Osteoblast (primary cell): ENCODE measurements at places on chromosomes 5 and 9. TPM values are rescaled to one million over a fixed set of nuclear protein-coding genes. Genes with fewer than 3 reads are reported as not detected.
A peak's percentile ranks its signal among the peaks of the same experiment; 100 is the strongest.

- H3K4me3 ChIP-seq, result no peak overlapping the region
- no peak overlapping the region for H3K27ac ChIP-seq
- no peaks in the 10 kb centered on the region for H3K36me3 ChIP-seq
- H3K4me1 ChIP-seq, result no peaks in the 10 kb centered on the region
Observed at GRCh38 chr5:117738571-117738970, 1163.9 kb upstream of the SEMA6A start.

DNA sequence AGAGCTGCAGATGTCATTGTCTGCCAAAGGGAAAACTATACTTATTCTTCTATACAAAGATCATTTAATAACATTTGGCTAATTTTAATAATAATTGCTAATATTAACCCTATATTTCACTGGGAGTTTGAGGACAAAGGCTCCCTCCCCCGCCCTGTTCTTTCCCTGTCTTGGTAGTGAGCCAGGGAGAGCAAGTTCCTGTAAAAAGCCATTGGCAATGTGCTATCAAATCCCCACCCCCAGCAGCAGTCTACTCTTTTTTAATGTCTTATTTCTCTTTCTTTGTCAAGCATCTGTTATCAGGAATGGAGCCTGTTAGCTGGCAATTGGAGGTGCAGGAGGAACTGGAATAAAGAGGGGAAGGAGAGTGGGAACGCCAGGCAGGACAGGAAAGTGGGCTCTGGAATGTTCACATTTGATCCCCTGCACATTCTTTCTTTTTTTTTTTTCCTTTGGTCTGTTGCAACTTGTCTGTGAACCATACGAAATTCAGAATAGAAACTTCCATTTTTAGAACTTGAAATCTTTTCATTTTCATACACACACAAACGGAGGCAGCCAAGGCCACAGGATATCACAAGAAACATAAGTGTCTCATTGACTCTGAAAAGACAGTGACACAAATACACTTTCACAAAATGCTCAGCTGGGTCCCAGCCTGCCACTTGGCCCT lies 664.8 kb upstream of the ZNF608 start:
- no peaks in the 10 kb centered on the region for H3K27me3 ChIP-seq
- peaks cover 50% of the 10 kb centered on the region for H3K4me1 ChIP-seq
- peak; percentile 32 for DNase-seq
- H3K27ac ChIP-seq, result peak overlapping the region; percentile 91

GRCh38 chr9:71036501-71036900 lies 84.9 kb downstream of the TRPM3 start:
- H3K4me3 ChIP-seq, result no peak overlapping the region
- no peaks in the 10 kb centered on the region for H3K4me1 ChIP-seq
- no peaks in the 10 kb centered on the region for H3K27me3 ChIP-seq
- no peak overlapping the region for H3K27ac ChIP-seq
- no peaks in the 10 kb centered on the region for H3K36me3 ChIP-seq
- DNase-seq, result no peak

DNA sequence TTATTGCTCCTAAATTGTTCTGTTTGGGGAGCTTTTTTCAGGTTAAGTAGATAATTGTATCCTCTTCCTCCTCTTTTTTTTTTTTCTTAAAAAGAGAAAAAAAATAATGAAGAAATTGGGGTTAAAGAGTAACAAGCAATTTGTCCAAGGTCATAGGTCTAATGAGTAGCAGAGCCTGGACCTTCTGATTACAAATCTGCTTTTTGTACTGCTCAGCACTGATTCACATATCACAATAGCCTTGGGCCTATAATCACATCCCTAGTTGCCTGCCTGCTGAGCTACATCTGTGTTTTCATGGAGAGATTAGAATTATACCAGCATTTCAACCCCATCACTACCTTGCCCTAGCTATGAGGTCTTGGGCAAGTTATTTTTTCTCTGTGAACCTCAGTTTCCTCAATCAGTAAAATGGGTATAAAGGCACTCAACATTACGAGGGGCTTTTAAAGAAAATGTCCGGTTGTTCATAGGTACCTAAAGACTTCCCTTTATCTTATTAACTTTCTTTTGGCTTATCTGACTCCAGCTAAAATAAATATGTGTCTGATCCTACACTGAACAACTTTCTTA lies 152.3 kb downstream of the BAAT start:
- H3K4me1 ChIP-seq, result no peaks in the 10 kb centered on the region
- no peak overlapping the region for H3K4me3 ChIP-seq
- no peak for DNase-seq
- H3K36me3 ChIP-seq, result no peaks in the 10 kb centered on the region
- H3K27me3 ChIP-seq, result no peaks in the 10 kb centered on the region

- no peak overlapping the region for H3K27ac ChIP-seq
- H3K27me3 ChIP-seq, result no peaks in the 10 kb centered on the region
- H3K36me3 ChIP-seq, result no peaks in the 10 kb centered on the region
- DNase-seq, result peak; percentile 87
- no peak overlapping the region for H3K4me3 ChIP-seq
Observed at GRCh38 chr9:4009006-4009511, 290.8 kb downstream of the GLIS3 start.

DNA sequence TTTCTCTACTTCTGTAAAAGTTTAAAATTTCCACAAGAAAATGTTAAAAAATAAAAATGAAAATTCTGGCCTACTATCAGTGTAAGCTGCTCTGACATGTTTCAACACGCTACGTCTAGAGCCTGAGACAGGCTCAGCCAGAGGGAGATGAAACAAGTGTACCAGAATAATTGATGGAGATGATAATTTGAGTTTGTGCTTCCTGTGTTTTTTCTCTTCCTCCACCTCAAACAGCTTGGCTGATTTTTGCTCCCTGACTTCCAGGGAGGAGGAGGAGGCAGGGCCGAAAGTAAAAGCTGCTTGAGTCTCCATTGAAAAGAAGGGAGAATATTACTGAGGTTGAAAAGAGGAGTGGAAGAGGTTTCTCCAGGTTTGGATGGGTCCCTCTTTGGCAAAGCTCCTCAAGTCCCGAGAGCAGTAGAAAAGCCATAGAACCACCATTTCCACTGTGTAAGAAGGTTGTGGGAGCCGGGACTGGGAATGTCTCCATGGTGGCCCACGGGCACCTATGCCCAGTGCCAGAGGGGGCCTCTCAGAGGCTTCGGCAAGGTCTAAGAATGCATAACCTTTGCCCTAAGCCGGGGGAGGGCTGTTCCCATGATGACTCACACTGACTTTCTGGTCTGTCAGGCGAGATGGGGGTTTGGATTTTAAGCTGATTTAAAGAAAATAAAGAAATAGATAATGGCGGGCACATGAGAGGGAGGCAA lies 95.1 kb downstream of the HRH2 start:
- no peaks in the 10 kb centered on the region for H3K27me3 ChIP-seq
- no peak overlapping the region for H3K4me3 ChIP-seq
- no peak for DNase-seq

DNA sequence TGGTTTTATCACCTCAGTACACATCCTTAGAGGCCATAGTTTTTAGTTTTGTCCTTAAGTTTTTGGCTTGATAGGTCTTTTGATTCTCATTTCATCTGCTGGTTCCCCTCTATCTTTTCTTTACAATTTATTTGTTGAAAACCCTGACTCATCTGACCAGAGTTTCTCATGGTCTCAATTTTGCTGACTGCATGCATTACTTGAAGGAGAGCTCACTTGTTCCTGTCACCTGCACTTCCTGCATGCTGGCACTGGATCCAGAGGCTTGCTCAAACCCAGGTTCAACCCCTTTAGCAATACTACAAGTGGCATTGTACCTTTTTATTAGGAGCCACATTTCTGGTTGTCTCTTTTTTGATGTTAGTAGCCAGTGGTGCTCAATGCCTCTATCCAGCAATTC lies 26.7 kb downstream of the FBXO10 start:
- no peak overlapping the region for H3K4me3 ChIP-seq
- H3K27me3 ChIP-seq, result no peaks in the 10 kb centered on the region
- H3K27ac ChIP-seq, result no peak overlapping the region
- no peaks in the 10 kb centered on the region for H3K36me3 ChIP-seq

- H3K27me3 ChIP-seq, result no peaks in the 10 kb centered on the region
- peak overlapping the region; percentile 93 for H3K4me3 ChIP-seq
- H3K27ac ChIP-seq, result peak overlapping the region; percentile 77
- DNase-seq, result peak; percentile 58
Observed at GRCh38 chr9:128551657-128552152, 682 bp upstream of the SPTAN1 start.

DNA sequence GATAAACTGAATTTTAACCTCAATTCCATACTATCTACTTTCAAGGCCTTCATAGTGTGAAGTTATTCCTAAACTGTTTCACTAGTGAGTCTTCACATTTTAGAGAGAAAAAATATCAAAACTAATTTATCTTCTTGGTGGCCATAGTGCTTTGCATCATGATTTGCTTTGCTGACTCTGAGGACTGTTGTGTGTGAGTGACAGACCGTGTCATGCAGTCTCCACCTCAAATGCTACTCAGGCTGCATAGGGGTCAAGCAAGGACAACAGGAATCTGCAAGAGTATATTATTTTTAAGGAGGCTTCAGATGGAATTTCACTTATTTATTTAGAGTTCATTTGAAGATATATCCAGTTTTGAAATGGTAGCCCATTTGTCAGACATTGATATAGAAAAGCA lies 34.5 kb downstream of the MACIR start:
- no peaks in the 10 kb centered on the region for H3K4me1 ChIP-seq
- DNase-seq, result peak; percentile 38
- no peaks in the 10 kb centered on the region for H3K27me3 ChIP-seq
- no peaks in the 10 kb centered on the region for H3K36me3 ChIP-seq
- no peak overlapping the region for H3K4me3 ChIP-seq

DNA sequence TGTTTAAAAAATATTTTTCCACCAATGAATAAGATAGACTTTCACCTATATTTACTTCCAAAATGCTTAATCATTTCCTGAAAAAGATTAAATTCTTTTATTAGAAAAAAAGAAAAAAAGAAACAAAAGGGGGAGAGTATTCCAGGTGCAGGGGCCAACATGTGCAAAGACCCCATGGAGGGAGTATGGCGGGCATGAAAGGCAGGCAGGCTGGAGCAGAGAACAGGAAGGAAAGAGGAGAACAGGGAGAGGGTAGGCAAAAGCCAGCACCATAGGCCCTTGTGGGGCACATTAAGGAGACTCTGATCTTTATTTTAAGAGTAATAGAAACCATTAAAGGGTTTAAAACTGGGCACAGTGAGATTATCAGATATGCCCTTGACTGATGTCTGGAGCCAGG lies 16.5 kb upstream of the SAP30L start:
- no peak for DNase-seq
- H3K36me3 ChIP-seq, result no peaks in the 10 kb centered on the region
- no peaks in the 10 kb centered on the region for H3K27me3 ChIP-seq

- DNase-seq, result peak; percentile 53
- H3K4me3 ChIP-seq, result no peak overlapping the region
- no peaks in the 10 kb centered on the region for H3K27me3 ChIP-seq
- no peaks in the 10 kb centered on the region for H3K36me3 ChIP-seq
- no peak overlapping the region for H3K27ac ChIP-seq
Observed at GRCh38 chr9:13295556-13295955, 16.1 kb upstream of the MPDZ start.

DNA sequence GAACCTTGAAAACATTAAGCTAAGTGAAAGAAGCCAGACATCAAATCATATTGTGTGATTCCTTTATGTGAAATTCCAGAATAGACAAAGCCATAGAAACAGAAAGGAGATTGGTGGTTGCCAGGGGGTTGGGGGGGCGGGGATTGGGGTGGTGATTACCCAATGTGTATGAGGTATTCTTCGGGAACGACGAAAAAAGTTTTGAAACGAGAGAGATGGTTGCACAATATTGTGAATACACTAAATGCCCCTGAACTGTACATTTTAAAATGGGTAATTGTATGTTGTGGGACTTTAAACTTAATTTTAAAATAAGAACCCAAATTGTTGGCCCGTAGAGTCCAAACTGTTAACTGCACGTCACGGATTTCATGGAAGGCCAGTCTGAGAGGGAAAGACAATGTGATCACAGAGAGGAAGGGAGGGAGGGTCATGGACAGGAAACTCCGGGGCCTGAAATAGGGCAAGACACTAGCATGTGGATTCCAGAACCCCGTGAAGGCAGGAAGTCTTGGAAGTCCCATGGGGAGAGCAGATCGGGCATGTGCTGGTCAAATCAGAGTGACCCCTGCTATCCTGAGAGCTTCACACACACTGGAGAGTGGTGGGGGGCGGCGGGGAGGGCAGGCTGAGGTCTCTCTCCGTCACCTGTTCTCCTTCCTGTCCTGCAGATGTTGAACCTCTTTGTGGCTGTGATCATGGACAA lies 218.4 kb downstream of the CACNA1B start:
- no peak overlapping the region for H3K27ac ChIP-seq
- H3K4me1 ChIP-seq, result no peaks in the 10 kb centered on the region
- H3K27me3 ChIP-seq, result no peaks in the 10 kb centered on the region
- H3K36me3 ChIP-seq, result no peaks in the 10 kb centered on the region

DNA sequence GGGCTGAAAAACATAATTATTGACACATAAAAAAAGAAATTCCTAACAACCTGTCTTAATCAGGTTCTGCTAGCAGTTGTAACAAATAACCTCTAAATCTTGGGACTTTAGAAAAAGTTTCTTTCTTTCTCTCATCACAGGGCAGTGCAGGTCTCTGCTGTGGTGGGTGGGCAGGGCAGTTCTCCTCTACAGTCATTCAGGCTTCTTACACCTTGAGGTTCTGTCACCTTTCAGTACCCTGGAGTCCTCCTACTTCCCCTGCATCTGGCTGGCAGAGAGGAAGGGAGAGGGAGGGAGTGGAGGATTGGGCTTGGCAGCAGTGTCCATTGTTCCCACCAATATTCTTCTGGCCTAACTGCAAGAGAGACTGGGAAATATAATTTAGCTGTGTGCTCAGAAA lies 112.2 kb upstream of the ANKRD55 start:
- peaks cover 3% of the 10 kb centered on the region for H3K27me3 ChIP-seq
- no peaks in the 10 kb centered on the region for H3K36me3 ChIP-seq
- no peak overlapping the region for H3K4me3 ChIP-seq
- H3K27ac ChIP-seq, result no peak overlapping the region

- no peaks in the 10 kb centered on the region for H3K27me3 ChIP-seq
- H3K4me3 ChIP-seq, result no peak overlapping the region
- H3K4me1 ChIP-seq, result peaks cover 21% of the 10 kb centered on the region
- DNase-seq, result peak; percentile 2
Observed at GRCh38 chr5:94217745-94218144, 400.7 kb downstream of the KIAA0825 start.

DNA sequence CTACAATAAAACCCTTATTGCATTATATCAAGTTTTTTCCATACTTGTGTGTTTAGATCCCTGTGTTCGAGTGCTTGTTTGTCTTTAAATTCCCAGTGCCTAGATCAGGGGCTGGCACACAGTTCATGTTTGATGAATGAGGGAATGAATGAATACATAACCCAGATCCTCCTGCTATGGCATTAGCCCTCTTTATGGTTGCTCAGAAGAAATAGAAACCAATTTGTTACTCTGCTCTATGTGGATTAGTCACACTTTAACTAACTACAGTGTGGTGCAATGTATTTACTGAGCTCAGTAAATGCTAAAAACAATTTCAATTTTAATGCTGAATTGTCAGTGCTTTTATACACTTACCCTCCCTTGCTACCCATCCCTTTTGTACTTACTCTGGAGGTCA lies 16.4 kb upstream of the GALNT10 start:
- DNase-seq, result no peak
- H3K27me3 ChIP-seq, result no peaks in the 10 kb centered on the region

LMX1B gene
- under 0.01 TPM in 2 replicates for total RNA-seq

DNAJA1 gene
- 64.8 and 69.1 TPM in 2 replicates for total RNA-seq

SPATA31A3 gene
- total RNA-seq, result not detected in 2 replicates

ORM1 gene
- total RNA-seq, result not detected in 2 replicates

ADAMTS12 gene
- 6.9 and 8.3 TPM in 2 replicates for total RNA-seq

ZNF484 gene
- total RNA-seq, result 13.0 and 14.4 TPM in 2 replicates

PRPF4 gene
- total RNA-seq, result 18.1 and 21.8 TPM in 2 replicates
